ENCODE measurements at places on chromosomes 3 and 15.

DNA sequence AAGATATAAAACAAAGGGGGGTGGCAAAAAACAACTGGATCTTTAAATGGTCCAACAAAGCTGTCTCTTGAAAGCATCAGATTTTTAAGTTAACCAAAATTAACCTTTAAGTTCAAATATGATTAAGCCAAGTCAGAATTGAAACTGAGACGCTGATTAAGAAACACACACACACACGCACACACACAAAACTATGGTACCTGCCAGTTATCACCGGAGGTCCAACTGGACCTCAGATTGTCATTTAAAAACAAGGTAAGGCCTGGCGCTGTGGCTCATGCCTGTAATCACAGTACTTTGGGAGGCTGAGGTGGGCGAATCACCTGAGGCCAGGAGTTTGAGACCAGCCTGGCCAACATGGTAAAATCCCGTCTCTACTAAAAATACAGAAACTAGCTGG, 10.4 kb downstream of the ARF4 start:
- DNase-seq, result no peak

DNA sequence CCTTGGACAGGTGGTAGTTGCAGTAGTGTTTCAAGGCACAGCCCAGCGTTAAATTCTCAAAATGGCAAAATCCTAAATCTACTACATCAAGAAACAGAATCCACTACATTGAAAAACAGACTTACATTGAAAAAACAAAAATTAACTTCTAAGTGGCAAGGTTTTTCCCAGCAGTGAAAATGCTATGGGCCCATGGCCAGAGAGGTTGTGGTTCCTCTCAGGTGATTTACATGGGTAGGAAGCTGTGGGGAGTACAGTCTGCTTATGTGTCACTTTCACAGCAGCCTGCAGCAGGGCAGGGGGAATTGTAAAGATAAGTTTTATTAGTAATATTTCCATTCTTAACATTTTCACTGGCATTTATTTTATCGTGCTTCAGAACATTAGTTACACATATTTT, 24.9 kb downstream of the TTC14 start:
- DNase-seq, result no peak

DNA sequence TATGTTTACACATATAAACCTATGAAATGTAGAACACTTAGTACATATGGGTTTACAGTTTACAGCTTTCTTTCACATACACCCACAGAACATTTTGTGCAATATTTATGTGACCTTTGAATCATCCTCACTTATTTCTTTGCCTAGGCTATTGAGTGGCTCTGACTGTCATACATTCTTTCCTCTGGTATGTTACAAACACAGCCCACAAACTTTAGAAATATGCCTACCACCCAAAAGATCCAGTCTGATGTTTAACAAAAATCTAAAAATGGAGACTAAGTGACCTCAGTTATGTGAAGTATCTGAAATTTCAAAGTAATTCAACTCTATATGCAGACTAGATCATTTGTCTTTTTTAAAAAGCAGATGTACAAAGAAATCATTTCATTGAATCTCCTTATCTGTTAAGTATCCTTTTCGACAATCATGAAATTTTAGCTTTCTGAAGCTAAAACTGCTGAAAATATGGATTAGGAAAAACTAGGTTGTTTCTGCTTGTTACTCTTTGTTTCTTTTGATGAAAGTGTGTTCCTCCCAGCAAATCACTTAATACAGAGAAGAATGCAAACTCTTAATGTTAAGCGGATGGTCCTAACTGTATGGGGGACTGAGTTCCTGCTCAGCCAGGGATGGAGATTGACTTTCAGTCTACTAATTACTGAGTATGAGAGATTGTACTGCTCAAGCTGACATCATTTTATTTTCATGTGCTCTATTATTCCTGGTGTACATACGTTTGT, 27.7 kb downstream of the CCDC54 start:
- no peak for DNase-seq

DNA sequence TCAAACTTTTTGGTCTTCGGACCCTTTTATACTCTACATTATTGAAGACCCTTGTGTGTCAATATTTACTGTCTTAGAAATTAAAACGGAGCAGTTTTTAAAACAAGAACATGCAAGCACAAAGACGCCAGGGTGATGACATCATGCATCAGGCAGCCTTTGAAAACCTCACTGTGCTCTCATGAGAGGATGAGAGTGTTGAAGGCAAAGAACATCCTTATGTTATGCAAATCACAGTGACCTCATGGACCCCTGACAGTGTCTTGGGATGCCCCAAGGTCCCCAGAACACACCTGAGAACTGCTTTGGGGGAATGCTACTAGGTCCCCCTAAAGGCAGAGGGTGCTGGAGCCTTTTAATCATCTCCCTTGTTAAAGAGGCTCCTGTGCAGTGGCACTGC, 51.6 kb downstream of the CHDH start:
- no peak for DNase-seq

DNA sequence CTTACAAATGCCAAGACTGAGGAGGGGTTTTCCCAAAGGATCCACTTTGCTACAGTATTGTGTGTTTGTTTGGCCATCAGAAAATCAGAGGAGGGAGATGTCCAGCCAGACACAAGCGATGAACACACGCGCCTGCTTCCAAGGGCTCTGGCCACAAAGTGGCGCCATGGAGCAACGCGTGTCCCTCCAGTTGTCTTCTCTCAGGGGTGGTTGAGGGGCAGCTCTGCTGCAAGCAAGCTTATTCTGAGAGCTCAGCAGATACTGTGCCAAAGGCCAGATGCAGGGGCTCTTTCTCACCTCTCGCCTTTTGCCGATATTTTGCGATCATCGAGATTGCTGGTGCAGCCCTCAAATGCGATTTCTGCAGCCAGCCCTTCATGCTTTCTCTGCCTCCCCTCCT, 88.9 kb upstream of the OSBPL11 start:
- DNase-seq, result no peak

DNA sequence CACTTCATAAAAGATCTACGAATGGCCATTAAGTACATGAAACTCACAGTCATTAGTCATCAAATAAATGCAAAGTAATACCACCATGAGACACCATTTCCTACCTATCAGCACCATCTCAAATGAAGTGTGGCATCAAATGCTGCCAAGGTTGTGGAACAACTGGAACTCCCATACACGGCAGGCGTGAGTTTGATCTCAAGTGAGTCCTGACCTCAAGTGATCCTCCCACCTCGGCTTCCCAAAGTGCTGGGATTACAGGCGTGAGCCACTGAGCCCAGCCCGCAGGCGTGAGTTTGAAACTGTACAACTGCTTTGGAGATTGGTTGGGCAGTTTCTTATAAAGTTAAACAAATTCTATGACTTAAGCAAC, 28.8 kb upstream of the HDAC11 start:
- DNase-seq, result no peak
